ENCODE measurements at places on chromosomes 7 and 10. TPM values are rescaled to one million over a fixed set of nuclear protein-coding genes. Genes with fewer than 3 reads are reported as not detected.
A peak's percentile ranks its signal among the peaks of the same experiment; 100 is the strongest.

- H3K27ac ChIP-seq, result no peak overlapping the region
- no peak overlapping the region for H3K4me3 ChIP-seq
- DNase-seq, result no peak
- H3K27me3 ChIP-seq, result peaks cover 23% of the 10 kb centered on the region
- no peaks in the 10 kb centered on the region for H3K36me3 ChIP-seq
- no peaks in the 10 kb centered on the region for H3K4me1 ChIP-seq
These were observed 91.8 kb downstream of the PTPRN2 start for GRCh38 chr7:158495786-158496185.

- H3K27ac ChIP-seq, result no peak overlapping the region
- H3K36me3 ChIP-seq, result no peaks in the 10 kb centered on the region
- H3K4me1 ChIP-seq, result peaks cover 25% of the 10 kb centered on the region
- no peak overlapping the region for H3K4me3 ChIP-seq
- H3K27me3 ChIP-seq, result peaks cover 36% of the 10 kb centered on the region
- peak; percentile 42 for DNase-seq
These were observed 4.5 kb downstream of the FGF8 start for GRCh38 chr10:101771380-101771779.

DNA sequence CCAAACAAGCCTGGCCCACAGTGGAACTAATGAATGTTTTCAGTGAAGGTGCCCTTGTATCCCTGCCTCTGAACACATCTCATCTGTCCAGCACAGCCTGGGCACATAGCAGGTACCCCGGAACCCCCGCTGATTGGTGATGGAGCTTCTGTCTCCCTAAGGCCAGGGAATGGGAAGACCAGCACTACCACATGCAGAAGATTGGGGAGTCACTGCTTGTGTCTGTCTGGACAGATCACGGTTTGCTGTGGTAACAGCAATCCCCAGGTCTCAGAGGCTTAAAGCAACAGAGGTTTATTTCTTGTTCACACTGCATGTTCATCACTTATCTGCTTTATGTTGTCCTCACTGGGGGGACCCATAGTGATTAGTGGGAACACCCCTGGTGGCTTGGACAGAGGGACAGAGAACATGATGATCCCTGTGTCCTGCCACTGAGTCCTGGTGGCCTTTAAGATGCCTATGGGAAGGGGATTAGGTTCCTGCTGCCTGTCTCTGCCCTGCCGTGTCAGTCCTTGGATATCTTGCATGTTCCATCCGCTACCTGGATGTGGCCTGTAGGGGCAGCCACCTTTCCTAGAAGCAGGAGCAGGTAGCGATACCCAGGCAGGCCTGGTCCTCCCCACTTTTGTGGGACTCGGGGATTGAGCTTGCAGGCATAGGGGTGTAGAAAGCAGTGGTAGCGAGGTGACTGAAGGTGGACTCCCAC is 3.6 kb downstream of the TSPAN14 start:
- no peak overlapping the region for H3K4me3 ChIP-seq
- no peaks in the 10 kb centered on the region for H3K27me3 ChIP-seq
- no peak overlapping the region for H3K27ac ChIP-seq
- H3K36me3 ChIP-seq, result no peaks in the 10 kb centered on the region
- no peak for DNase-seq

GRCh38 chr10:113590581-113590980 is 37.7 kb downstream of the HABP2 start:
- H3K27ac ChIP-seq, result no peak overlapping the region
- H3K27me3 ChIP-seq, result no peaks in the 10 kb centered on the region
- DNase-seq, result no peak
- no peak overlapping the region for H3K4me3 ChIP-seq

HOXA9 gene
- total RNA-seq, result 14.0 TPM

DNA sequence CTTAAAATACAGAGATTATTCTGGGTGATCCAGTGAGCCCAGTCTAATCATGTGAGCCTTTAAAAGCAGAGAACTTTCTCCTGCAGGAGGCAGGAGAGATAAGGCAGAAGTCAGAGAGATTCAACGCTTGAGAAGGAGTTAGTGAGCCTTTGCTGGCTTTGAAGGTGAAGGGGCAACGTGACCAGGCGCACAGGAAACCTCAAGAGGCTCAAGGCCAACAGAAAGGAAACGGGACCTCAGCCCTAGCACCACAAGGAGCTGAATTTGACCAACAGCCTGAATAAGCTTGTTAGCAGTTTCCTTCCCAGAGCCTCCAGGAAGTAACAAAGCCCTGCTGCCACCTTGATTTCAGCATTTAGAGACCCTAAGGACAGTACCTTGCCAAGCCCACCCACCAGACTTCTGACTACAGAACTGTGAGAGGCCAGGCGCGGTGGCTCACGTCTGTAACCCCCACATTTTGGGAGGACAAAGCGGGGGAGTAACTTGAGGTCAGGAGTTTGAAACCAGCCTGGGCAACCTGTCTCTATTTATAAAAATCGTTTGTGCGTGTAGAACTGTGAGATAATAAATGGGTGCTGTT is 87.3 kb upstream of the KAT6B start:
- H3K4me3 ChIP-seq, result no peak overlapping the region
- no peaks in the 10 kb centered on the region for H3K36me3 ChIP-seq
- H3K27me3 ChIP-seq, result no peaks in the 10 kb centered on the region
- no peak for DNase-seq
- no peak overlapping the region for H3K27ac ChIP-seq

GRCh38 chr7:70390251-70390650 is 741.7 kb upstream of the GALNT17 start:
- DNase-seq, result no peak
- no peaks in the 10 kb centered on the region for H3K27me3 ChIP-seq
- no peaks in the 10 kb centered on the region for H3K4me1 ChIP-seq
- H3K36me3 ChIP-seq, result no peaks in the 10 kb centered on the region

DNA sequence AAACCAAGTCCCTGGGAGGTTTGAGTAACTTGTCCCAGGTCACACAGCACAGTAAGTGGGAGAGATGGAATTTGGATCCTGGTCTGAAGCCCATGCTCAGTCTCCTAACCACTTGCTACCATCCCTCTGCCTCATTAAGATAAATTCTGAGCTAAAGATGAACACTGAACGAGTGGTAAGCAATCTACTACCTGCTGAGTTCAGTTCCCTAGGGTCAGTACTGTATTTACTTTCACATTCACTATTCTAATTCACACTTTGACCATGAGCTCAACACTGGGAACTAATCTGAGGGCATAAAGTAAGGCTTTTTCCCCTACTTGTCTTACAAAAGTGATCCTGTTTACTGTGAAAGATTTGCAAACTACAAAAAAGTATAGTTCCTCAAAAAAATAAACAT is 2.4 kb downstream of the UROS start:
- H3K36me3 ChIP-seq, result peaks cover 5% of the 10 kb centered on the region
- H3K27ac ChIP-seq, result no peak overlapping the region
- peaks cover 32% of the 10 kb centered on the region for H3K4me1 ChIP-seq
- no peaks in the 10 kb centered on the region for H3K27me3 ChIP-seq
- no peak overlapping the region for H3K4me3 ChIP-seq
- no peak for DNase-seq
